ENCODE measurements at places on chromosomes 5 and 9. TPM values are rescaled to one million over a fixed set of nuclear protein-coding genes. Genes with fewer than 3 reads are reported as not detected.
A peak's percentile ranks its signal among the peaks of the same experiment; 100 is the strongest.

GRCh38 chr5:10626473-10627013, 62.7 kb downstream of the ANKRD33B start:
- H3K27me3 ChIP-seq: no peaks in the 10 kb centered on the region
- H3K4me3 ChIP-seq: no peak overlapping the region
- peaks cover 9% of the 10 kb centered on the region for H3K4me1 ChIP-seq
- H3K36me3 ChIP-seq: no peaks in the 10 kb centered on the region
- DNase-seq: peak; percentile 80

- no peaks in the 10 kb centered on the region for H3K27me3 ChIP-seq
- no peaks in the 10 kb centered on the region for H3K36me3 ChIP-seq
- H3K27ac ChIP-seq: no peak overlapping the region
- no peak overlapping the region for H3K4me3 ChIP-seq
These were observed 140.8 kb downstream of the PRR16 start for GRCh38 chr5:120604884-120605283.

DNA sequence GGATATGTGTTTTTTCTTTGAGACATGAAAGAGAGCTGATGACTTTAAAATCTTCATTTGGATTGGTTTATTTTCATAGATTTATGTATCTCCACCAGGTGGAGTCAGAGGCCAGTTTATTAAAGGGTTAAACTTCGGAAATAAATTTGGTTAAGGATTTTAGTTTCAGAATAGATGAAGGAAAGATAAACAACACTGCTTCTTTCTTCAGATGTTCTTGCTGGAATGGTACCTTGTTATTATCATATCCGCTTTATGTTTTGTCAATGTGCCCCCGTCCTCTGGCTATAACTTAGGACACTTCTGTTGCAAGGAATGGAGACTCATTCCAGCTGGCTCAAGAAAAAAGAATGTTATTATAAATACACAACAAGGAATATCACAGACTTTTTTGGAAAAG, 81.2 kb downstream of the ALDH1A1 start:
- H3K4me3 ChIP-seq: peak overlapping the region; percentile 40
- no peaks in the 10 kb centered on the region for H3K27me3 ChIP-seq
- DNase-seq: no peak
- H3K36me3 ChIP-seq: no peaks in the 10 kb centered on the region
- H3K4me1 ChIP-seq: peaks cover 8% of the 10 kb centered on the region

GRCh38 chr9:75152416-75152815, 64.1 kb downstream of the OSTF1 start:
- H3K4me3 ChIP-seq: no peak overlapping the region
- no peak overlapping the region for H3K27ac ChIP-seq
- DNase-seq: no peak
- no peaks in the 10 kb centered on the region for H3K36me3 ChIP-seq

DNA sequence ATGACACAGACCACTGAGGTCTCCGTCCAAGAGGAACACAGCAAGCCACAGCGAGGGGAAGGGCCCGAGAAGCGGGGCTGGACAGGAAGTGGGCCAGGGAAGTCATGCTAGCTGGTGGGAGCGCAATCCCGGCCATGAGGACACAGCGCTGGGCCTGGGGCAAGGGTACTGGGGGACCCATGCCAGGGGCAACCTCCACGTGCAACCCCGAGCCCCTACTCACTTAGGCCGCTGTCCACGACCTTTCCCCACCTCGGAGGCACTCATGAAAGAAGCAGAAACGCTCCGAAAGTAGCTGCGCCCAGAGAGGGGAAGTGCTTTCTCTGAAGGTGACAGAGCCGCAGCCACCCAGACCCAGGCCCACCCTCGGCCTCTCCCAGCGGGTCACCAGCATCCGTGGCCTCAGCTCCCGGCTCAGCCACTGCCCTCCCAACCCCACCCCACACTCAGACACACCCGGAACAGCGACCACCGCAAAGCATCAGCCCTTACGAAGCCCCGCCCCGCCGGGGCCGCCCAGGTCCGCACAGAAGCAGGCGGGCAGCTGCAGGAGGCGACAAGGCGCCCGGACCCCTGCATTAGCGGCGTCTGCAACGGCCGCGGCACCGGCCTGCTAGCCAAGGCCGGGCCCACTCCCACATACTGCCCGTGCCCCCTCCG, 782 bp downstream of the BICD2 start:
- H3K4me1 ChIP-seq: peaks cover 53% of the 10 kb centered on the region
- DNase-seq: peak; percentile 39
- no peaks in the 10 kb centered on the region for H3K36me3 ChIP-seq
- H3K4me3 ChIP-seq: peak overlapping the region; percentile 95
- peak overlapping the region; percentile 75 for H3K27ac ChIP-seq
- no peaks in the 10 kb centered on the region for H3K27me3 ChIP-seq

DNA sequence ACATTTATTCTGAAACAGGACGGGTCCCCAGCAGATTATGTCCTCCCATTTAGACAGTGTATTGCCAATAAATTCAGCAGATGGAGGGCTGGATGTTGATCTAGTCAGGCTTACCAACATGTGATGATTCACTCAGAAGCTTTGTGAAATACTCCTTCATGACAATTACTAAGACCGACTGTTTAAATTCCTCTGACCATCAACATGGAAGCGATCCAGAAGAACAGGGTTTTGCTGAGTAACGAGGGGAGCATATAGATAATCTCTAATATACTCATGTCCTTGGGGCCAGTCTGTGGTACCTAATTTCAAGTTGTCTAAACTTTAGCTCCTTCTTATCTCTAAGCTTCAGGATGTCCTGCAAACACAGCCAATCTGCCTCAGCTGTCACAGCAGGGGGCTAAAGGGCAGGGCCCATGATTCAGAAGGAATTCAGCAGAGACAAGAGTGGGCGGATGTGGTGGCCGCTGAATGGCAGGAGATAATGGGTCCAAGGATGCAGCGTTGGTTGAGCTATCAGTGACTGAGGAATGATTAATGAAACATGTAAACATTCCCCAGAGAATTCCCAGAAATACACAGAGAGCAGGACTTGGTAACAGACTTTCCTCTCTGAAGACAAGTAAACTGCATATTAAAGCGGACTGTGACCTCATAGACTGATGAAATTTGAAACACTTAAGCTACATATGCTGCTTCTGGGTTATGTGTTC, 109.4 kb downstream of the ANKRD55 start:
- no peaks in the 10 kb centered on the region for H3K36me3 ChIP-seq
- no peaks in the 10 kb centered on the region for H3K4me1 ChIP-seq

DNA sequence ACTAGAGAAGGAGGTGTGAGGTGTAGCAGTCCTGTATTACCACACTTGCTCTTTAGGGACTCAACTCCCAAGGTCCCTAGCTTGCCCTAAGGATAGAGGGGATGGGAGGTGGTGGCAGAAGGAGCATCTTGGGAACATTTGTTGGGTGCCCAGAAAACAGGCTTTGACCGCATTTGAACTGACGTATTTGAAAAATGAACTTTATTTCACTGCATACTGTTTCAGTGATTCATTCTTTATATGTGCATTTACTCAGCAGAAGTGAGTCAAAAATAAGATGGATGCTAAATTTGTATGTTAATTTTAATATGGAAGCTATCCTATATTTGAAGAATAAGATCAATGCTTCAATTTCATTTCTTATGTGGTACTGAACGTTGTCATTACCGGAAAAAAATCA, 18.7 kb downstream of the DMRT3 start:
- H3K4me3 ChIP-seq: no peak overlapping the region
- DNase-seq: no peak
- no peaks in the 10 kb centered on the region for H3K36me3 ChIP-seq
- H3K27ac ChIP-seq: no peak overlapping the region
- no peaks in the 10 kb centered on the region for H3K27me3 ChIP-seq

- no peaks in the 10 kb centered on the region for H3K36me3 ChIP-seq
- no peaks in the 10 kb centered on the region for H3K4me1 ChIP-seq
- H3K27ac ChIP-seq: no peak overlapping the region
These were observed 26.9 kb upstream of the SYK start for GRCh38 chr9:90774682-90775081.

- no peaks in the 10 kb centered on the region for H3K4me1 ChIP-seq
- H3K27me3 ChIP-seq: no peaks in the 10 kb centered on the region
- no peak overlapping the region for H3K27ac ChIP-seq
- no peaks in the 10 kb centered on the region for H3K36me3 ChIP-seq
These were observed 286.7 kb upstream of the KLF9 start for GRCh38 chr9:70701163-70701562.

DNA sequence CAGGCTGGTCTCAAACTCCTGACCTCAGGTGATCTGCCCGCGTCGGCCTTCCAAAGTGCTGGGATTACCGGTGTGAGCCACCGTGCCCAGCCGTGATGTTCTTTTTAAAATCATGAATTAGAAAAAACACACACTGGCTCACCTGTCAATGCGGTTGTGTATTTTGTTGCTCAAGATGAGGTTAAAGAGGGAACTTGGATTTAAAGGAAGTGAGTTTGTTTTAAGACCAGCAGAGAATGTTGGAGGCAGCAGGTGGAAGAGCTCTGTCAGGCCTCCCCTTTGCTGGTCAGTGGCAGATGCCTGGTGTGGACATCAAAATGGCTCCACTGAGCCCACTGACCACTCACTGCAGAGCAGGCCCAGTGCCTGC, 38.9 kb downstream of the WNK2 start:
- no peaks in the 10 kb centered on the region for H3K27me3 ChIP-seq
- DNase-seq: peak; percentile 4
- H3K4me3 ChIP-seq: no peak overlapping the region
- peak overlapping the region; percentile 30 for H3K27ac ChIP-seq

- H3K4me3 ChIP-seq: no peak overlapping the region
- no peak for DNase-seq
- peaks cover 44% of the 10 kb centered on the region for H3K4me1 ChIP-seq
- H3K36me3 ChIP-seq: no peaks in the 10 kb centered on the region
- no peaks in the 10 kb centered on the region for H3K27me3 ChIP-seq
- no peak overlapping the region for H3K27ac ChIP-seq
These were observed 7.4 kb upstream of the MOB3B start for GRCh38 chr9:27537027-27537435.

DNA sequence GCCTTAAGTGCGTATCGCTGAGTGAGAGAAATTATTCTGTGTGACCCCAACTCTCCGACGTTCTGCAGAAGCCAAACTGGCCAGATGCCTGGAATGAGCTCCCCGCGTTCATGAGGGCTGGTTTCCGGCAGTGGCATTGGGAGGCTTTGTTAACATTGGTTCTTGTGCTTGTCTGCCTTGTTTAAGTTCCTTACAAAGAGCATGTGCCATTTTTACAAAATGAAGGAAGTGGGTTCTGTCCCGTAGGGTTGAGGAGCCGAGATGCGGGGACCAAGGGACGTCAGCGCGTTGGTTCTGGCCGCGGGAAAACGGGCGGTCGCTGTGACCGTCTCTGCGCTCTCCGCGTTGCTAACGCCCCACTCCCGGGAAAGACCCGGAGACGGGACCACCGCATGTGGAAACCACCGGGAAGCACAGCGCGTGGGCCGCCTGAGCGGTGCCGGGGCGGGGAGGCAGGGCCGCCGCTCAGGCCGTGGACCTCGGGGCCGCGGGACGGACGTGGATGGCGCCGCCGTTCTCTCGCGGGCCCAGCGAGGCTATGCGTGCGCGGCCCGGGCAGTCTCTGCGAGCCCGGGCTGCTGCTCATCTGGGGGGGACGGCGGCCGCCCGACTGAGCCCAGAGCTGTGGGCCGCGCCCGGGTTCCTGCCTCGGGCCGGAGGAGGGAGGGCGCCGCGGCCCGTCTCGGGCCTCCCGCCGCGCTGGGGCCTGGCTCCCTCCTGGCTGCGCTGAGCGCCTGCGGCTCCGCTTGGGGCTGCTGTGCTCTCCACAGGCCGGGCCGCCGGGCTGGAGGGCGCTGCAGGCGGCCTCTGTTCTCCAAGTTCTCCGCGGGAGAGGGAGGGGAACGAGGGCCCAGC, 13.4 kb downstream of the RABL6 start:
- peak overlapping the region; percentile 46 for H3K4me3 ChIP-seq
- H3K27ac ChIP-seq: no peak overlapping the region
- H3K27me3 ChIP-seq: no peaks in the 10 kb centered on the region
- no peaks in the 10 kb centered on the region for H3K4me1 ChIP-seq

DNA sequence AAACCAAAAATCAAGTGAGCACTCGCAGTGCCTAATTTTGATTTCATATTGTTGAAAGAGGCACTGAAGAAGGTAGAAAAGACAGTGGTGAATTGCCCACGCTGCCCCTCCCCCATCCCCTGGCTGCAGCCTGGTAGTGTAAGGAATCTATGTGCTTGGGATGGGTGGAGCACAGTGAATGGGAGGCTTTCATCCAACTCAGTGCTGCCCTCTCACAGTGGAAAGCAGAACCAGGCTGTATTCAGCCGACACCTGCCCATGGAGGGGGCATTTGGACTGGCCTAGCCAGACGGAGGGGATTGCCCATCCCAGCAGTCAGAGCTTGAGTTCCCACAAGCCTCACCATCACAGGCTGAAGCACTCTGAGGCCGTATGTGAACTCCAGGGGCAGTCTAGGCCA, 800.4 kb upstream of the DMAC1 start:
- H3K4me3 ChIP-seq: no peak overlapping the region
- no peak for DNase-seq
- no peaks in the 10 kb centered on the region for H3K4me1 ChIP-seq
- H3K27me3 ChIP-seq: no peaks in the 10 kb centered on the region

DNA sequence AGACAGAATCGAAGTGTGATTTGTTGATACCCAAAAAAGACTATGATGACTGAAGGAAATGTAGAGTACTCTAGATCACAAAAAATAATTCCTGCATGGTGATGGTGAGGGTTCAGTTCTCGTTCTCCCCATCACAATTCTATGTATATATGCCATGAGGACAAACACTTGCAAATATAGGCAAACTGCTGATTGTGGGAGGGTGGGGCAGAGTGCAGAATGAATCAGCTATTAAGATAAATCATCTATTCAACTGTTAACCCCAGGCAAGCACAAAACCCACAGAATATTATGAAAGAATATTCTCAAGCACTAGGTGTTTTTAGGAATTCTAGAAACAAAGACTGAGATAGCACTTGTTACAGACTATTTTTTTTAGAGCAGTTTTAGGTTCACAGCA, 13.9 kb upstream of the UBLCP1 start:
- no peaks in the 10 kb centered on the region for H3K4me1 ChIP-seq
- H3K27ac ChIP-seq: no peak overlapping the region
- no peak for DNase-seq
- H3K4me3 ChIP-seq: no peak overlapping the region
- H3K36me3 ChIP-seq: no peaks in the 10 kb centered on the region

DNA sequence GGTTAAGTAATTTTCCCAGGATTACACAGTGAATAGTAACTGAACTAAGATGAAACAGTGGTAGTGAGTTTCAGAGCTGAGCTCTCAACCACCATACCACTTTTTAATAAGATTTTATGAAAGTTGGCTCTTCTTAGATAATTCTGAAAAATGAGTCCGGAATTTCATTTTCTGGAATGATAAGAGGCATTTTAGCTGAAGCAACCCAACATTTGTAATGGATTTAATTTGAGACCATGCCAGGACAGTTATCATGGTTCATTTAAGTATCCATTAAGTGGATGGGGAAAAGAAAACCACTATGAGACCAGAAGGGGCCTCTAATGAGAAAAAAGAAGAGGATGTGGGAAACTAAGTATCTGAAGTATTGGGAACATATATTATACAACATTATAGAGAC, 464.7 kb upstream of the C9orf72 start:
- H3K4me3 ChIP-seq: no peak overlapping the region
- no peak overlapping the region for H3K27ac ChIP-seq
- DNase-seq: no peak
- no peaks in the 10 kb centered on the region for H3K27me3 ChIP-seq

GRCh38 chr5:178468196-178468685, 122.0 kb downstream of the COL23A1 start:
- no peak for DNase-seq
- H3K27me3 ChIP-seq: no peaks in the 10 kb centered on the region
- no peaks in the 10 kb centered on the region for H3K4me1 ChIP-seq
- no peaks in the 10 kb centered on the region for H3K36me3 ChIP-seq
- H3K4me3 ChIP-seq: no peak overlapping the region

The TMEM174 gene
- total RNA-seq: not detected

The OR1L4 gene
- total RNA-seq: not detected

The CDH9 gene
- total RNA-seq: not detected

The FTMT gene
- not detected for total RNA-seq

The ALDH1A1 gene
- total RNA-seq: 41.8 TPM

Measured in psoas muscle (tissue), 8 donors.